ENCODE measurements at places on chromosomes 1 and 21. TPM values are rescaled to one million over a fixed set of nuclear protein-coding genes. Genes with fewer than 3 reads are reported as not detected.

GPR25 gene
- total RNA-seq = not detected

DNA sequence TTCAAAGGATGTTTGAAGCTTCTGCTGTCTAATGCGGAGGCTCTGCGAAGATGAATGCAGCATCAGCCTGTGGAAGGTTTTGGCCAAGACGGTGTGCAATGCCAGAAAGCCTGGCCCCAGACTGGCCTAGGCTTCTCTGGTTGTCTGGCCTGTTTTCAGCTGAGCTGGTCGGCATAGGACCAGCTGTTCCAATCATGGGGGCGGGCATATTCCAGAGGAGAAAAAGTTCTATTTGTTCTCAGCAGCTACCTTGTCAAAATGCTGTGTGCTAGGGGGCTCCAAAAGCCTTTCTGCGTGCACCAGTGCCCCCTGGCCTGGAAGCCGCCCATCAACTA, 57.6 kb downstream of the TGFB2 start:
- H3K36me3 ChIP-seq = peaks cover 3% of the 10 kb centered on the region
- H3K4me1 ChIP-seq = no peaks in the 10 kb centered on the region
- no peak for DNase-seq

DNA sequence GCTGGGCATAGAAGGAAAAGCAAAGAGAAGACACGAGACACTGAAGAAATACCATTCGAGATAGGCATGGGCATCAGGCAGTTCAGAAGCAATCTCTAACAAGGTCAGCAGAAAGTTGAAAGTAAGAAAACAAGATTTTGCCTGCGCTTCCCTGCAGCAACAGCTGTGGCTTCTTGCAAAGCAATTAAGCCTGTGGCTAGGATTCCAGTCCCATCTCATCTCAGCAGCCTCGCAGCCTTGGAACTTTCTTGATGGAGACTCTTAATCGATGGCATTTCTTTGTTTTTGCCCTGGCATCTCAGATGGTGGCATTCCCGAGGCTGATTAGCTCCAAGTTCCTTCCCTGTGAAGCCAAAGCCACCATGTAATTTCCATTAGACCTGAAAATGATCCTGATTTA, 64.6 kb upstream of the SPAG17 start:
- no peak overlapping the region for H3K27ac ChIP-seq
- DNase-seq = no peak
- H3K4me1 ChIP-seq = no peaks in the 10 kb centered on the region
- no peaks in the 10 kb centered on the region for H3K27me3 ChIP-seq

- H3K27me3 ChIP-seq = no peaks in the 10 kb centered on the region
- no peak overlapping the region for H3K27ac ChIP-seq
- H3K4me1 ChIP-seq = no peaks in the 10 kb centered on the region
- DNase-seq = no peak
- H3K36me3 ChIP-seq = no peaks in the 10 kb centered on the region
Measured at GRCh38 chr1:89762386-89762778, 58.5 kb upstream of the LRRC8D start.

DNA sequence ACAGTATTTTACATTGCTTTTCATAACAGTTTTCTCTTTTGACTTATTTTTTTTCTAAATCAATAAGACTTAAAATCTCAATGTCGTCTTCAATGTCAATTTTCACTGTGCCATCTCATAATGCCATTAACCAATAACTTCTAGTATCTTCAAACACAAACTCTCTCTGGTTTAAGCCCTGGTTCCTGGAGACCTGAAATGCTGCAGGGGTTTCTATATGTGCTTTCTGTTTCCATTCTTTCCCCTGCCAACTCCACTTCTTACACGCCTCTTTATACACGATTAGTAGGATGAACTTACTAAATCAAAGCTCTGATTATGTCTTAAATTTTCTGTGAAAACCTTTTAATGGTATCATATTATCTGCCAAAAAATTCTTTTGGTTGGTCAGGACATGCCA, 191.4 kb downstream of the AMY1C start:
- H3K4me3 ChIP-seq = no peak overlapping the region
- H3K36me3 ChIP-seq = no peaks in the 10 kb centered on the region
- H3K27ac ChIP-seq = no peak overlapping the region
- DNase-seq = no peak
- H3K27me3 ChIP-seq = no peaks in the 10 kb centered on the region

DNA sequence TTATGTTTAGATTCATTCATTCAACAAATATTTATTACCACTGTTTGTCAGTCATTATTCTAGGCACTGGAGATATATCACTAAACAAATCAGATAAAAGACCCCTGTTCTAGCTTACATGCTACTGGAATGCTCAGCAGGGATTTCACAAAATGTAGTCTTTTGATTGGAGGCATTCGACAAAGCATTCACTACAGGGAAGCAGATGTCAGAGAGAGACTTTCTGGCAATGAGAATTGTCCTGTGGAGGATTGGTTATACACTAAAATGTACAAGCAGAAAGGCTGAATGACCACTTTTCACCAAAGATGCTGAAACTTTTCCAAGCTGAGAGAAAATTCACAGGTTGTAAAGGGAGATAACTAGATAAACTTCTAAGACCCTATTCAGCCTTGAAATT, 57.7 kb downstream of the SCMH1 start:
- no peaks in the 10 kb centered on the region for H3K4me1 ChIP-seq
- DNase-seq = no peak
- H3K27me3 ChIP-seq = no peaks in the 10 kb centered on the region
- no peaks in the 10 kb centered on the region for H3K36me3 ChIP-seq
- no peak overlapping the region for H3K4me3 ChIP-seq
